Stimulated activated CD4-positive, alpha-beta T cell treated with anti-CD3 and anti-CD28 coated beads, Interleukin-4, amount 100 ng/mL, for 24 hours (primary cell): ENCODE measurements at places on chromosomes 4 and X.
A peak's percentile ranks its signal among the peaks of the same experiment; 100 is the strongest.

DNA sequence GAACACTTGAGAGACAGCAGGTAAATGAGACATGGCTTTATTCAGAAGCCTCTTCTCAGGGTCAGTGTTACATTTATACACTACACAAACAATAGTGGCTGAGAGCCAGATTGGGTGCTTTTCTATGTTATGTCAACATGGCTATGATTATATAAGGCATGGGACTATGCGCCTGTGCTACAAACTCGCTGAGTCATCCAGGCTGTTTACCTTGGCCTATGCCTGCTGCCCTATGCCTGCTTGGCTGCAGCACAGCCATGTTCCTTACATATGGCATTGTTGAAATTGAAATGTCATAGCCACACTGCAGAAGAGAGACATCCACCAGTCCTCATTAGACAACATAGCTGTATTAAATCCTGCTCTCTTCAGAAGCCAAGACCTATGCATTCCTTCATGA is 236.3 kb upstream of the NWD2 start:
- DNase-seq = no peak

DNA sequence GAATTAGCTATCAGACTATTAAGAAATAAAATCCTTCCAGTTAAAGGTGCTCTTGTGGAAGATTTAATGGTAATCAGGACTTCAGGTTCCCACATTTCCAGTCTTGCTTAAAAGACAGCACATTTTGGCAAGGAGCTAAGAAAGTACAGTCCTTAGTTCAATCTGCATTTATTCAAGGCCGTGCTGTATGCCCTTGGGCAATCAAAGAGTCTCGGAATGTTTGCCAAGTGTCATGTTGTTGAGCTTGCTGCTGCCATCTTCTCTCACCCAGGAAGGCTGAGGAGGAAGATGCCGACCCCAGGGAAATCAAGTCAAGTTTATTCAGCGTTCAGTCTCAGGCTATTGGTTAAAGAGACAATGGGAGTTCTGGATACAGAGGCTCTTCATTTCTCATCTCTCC is 388.1 kb upstream of the IGFBP7 start:
- DNase-seq = no peak

- DNase-seq = no peak
These were observed 100.7 kb downstream of the EFNB1 start for GRCh38 chrX:68929332-68930150.

DNA sequence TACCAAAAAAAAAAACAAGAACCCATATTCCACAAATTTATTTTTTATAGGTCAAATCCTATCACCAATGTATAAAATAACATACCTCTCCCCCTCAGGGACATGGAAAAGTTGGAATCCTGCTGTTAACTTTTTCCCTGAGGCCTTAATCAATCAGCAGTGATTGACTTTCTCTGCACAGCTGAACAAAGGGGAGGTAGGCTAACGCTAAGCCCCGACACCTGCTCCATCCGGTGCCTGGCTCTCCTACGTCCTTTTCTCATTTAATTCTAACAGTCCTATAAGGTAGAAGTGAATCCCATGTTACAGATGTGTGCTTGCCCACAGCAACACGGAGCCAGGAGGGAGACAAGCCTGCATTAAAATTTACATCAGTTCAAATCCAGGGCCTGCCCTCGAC is 2.8 kb downstream of the CENPU start:
- no peak for DNase-seq

DNA sequence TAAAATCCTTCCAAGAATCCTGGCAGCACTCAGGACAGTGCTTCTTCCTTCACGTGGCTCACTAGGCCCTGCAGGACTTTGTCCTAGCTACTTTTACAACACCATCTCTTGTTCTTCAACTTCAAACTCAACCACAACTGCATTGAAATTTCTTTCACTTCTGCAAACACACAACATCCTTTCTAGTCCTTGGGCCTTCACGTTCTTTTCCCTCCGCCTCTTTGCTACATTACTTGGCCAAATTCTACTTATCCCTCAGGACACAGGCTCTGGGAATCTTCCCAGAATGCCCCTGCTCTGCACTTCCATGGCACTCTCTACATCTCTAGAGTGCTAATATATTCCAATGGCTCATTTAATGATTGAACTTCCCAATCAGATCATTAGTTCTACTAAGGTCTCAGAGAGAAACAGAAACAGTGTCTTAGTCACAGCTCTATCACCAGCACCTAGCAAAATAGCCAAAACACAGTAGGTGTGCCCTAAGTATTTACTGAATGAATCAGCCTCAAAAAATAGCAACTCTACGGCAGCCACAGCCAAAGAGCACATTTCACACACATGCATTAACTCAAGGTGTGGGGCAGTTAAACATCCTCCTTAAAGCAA is 73.3 kb downstream of the MANBA start:
- no peak for DNase-seq

DNA sequence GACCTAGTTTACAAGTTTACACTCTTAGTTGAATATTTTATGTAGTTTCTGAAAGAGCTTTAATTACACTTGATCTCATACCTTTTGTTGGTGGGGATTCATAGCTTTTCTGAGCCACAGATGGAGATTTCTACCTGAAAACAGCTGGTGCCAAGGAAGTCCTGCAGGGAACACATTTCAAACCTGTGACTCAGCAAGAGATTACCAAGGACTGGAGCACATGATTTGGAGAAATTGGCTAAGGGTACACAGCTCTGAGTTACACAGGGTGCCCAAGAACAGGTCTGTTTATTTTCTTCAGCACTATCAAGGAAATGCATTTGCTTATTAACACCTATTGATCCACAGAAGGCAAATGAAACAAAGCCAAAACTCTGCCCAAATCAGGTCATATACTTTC is 691.5 kb downstream of the KCTD8 start:
- no peak for DNase-seq

DNA sequence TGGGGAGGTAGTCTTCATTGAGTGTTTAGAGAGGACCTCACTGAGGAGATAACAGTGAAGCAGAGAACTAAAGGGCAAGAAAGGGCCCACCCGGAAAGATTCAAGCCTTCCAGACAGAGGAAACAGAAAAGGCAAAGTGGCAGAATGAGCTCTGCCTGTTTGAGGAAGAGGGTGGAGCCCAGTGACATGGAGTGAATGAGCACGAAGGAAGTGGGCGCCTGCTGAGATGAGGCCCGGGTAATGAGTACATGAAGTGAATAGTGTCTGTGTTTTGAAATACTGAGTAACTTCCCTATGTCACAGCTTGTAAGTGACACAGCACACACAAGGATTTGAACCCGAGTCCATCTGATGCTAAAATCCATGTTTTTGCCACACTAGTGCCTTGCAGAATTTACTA is 32.5 kb upstream of the TLR2 start:
- peak; percentile 57 for DNase-seq

- DNase-seq = no peak
These were observed 30.2 kb upstream of the CCNG2 start for GRCh38 chr4:77126809-77127208.

DNA sequence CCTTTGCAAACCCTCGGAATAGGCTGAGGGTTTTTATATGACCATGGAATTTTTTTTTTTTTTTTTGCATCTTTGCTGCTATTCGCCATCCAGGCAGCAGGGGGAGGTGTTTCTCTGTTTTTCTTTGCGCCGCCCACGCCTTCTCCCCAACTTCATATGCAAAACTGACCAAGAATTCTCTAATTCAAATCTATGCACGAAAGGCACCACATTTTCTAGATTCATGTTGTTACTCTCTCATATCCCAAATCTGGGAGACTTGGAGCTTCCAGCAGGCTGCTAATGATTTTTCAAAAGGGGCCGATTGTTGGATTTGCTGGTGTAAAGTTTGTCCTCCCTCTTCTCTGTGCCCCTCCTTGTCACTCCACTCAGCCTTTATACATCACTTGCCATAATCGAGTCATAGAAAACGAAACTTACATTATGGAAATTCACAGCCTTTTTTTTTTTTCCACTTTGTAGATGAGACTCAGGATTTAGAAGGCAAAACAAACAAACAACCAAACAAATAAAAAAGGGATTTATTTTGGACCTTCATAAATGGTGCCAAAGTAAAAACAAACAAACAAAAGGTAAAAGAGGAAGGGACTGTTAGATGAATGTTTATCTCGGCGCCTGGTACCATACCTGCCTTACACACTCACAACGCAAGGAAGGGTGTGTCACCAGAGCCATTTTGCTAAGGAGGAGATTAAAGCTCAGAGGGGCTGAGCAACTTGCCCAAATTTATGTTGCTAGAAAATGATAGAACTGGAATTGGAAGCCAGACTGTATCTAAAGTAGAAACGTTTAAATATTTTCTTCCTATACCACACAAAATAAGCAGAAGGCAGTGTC is 29.3 kb upstream of the BOD1L1 start:
- DNase-seq = peak; percentile 77

- no peak for DNase-seq
These were observed 96.2 kb upstream of the ATP6AP2 start for GRCh38 chrX:40484408-40485091.

DNA sequence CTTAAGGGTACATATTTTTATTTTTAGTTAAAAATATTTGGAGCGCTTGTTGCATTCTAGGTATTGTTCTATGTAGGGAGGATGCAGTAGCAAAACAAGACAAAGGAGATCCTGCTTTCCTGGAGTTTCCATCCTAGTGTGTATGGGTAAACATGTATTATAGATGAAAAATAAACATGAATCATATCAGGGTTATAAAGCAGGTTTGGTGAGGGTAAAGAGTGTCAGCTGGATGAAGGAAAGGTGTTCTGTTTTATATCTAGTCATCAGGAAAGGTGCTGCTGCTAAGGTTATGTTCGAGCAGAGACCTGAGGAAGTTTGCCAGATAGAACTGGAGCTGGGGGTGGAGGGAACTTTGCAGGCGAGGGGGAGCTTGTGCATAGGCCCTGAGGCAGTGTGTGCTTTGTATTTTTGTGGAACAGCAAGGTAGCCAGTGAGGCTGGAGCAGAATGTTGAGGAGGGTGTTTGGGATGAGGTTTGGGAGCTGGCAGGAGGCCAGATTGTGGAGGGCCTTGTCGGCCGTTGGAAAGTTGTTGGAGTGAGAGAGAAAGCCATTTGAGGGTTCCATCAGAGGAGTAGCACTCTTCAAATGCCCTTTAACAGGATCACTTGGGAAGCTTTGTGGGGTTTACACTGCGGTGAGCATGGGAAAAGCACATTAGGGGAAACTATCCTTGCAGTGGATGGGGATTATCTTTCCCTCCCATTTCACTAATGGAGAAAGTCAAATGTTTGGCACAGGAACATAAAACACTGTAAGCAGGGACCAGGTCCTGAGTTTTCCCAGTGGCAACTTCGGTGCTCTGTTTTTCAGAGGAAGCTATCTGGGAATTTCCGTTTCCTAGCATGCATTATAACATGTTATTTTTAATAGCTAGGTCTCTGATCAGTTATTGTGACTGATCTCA is 35.9 kb downstream of the AFF1 start:
- no peak for DNase-seq

GRCh38 chrX:97167333-97167732 is 283.6 kb downstream of the RPA4 start:
- no peak for DNase-seq

DNA sequence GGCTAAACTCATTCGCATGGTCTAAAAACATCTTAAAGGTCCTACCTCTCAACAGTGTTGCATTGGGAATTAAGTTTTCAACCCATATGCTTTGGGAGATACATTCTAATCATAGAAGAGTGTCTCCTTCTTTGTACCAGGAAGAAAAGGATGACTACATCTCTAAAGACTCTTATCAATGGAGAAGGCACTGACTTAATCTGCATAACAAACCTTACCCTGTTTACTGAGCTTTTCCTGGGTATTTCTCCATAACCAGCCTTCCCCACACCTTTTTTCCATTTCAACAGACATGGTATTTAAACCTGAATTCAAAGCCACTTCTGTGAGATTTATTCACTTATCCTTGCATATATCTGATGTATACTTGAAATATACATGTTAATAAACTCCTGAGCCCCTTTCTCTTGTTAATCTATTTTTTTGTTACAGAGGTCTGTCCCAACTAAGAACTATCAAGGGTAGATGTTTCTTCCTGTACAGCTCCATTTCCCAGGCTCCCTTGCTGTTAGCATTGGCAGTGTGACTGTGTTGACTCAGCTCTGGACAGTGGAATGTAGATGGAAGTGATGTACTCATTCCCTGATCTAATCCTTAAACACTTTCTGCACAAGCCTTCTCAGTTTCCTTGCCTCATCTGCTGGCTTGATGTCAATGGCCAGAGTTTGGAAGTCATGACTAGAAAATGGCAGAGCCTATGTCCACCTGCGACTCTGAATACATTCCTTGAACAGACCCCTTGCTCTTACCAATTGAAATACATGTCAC is 148.9 kb upstream of the CPEB2 start:
- DNase-seq = no peak

- no peak for DNase-seq
These were observed 7.5 kb upstream of the LETM1 start for GRCh38 chr4:1863297-1864033.

GRCh38 chr4:133275246-133275645 is 126.2 kb downstream of the PCDH10 start:
- no peak for DNase-seq

GRCh38 chrX:68372665-68373064 is 60.6 kb downstream of the OPHN1 start:
- no peak for DNase-seq

DNA sequence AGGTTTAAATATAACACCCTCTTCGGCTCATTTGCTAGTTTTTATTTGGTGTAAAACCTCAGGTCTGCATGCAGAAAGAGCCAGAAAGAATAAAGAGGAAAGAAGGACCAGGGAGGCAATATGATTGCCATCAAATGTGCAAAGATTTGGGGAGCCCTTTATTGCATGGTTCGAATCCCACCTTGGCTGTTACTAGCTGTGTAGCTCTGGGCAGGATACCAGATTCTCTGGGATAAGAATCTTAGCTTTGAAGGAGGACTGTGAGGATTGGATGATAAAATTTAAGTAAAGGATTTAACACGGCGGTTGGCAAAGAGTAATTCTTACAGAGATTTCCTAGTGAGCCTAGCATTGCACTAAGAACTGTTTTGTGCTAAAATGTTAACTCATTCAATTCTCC is 510.2 kb upstream of the LCORL start:
- DNase-seq = no peak

GRCh38 chr4:143538979-143539669 is 25.6 kb downstream of the SMARCA5 start:
- no peak for DNase-seq

DNA sequence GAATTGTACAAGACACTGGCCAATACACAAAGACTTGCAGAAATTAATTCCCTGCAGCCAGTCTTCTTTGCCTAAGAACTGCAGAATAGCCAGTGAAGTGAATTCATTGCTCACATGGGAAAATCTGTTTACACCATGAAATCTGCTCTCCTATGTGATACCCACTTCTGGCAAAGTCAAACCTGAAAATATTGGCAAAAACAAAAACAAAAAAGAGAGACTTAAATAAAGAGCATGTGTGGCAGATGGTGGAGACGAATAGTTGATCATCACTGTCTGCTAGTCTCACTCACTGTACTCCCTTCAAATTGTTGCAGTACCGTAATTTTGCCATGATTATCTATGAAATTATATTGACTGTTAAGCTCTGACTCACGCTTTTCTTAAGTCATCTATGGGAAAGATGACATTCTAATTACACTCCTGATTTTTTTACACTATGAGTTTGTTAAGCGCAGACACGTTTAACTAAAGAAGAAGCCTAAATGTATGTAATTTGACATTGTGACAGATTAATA is 406.8 kb downstream of the PCDH7 start:
- DNase-seq = no peak

- peak; percentile 17 for DNase-seq
These were observed 144.3 kb downstream of the RTL3 start for GRCh38 chrX:78514852-78515251.

GRCh38 chr4:3335982-3336381 is 43.2 kb downstream of the RGS12 start:
- no peak for DNase-seq
